ENCODE measurements at places on chromosomes 5 and 9.

DNA sequence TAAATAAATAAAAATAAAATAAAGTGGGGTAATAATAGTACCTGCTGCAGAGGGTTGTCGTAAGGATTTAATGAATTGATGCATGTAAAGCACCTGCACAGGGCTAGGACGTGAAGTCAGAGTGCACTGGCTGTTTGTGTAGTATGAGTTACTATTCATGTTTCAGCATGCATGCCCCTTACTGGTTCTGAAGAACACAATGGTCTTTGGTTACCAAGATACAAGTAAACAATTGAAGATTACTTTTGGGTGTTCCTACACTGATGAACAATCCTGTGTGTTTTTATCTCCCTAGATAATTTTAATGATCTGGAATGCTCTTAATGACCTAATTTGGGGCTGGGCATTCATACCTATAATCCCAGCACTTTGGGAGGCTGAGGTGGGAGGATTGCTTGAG is 23.2 kb upstream of the PRRC2B start:
- no peak for DNase-seq

GRCh38 chr5:94021246-94021645 is 279.8 kb upstream of the POU5F2 start:
- peak; percentile 12 for DNase-seq

DNA sequence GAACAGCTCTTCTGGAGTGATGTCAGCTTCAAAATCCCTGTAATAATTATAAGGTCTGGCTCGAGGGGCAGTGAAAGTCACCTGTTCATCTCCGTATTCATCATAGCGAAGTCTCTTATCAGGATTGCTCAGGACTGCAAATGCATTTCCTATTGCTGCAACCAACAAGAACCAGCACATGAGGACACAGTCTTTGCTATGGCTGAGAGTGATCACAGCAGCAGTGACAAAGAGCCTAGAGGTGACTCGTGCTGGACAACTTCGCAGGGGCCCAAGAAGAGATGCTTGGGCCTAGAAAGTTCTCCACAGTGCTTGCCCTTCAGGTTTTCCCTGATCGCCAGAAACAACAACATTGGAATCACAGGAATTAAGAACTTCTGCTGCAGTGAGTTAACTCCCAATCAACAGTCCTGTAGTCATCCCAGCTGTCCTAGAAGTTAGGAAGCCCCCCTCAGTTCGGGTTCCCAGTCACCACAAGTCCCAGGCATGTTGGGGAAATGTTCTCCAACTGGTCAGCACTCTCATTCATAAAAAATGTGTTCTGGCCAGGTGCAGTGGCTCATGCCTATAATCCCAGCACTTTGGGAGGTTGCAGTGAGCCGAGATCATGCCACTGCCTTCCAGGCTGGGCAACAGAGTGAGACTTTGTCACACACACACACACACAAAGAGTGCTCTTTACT is 13.0 kb downstream of the DNAJC18 start:
- peak; percentile 15 for DNase-seq

DNA sequence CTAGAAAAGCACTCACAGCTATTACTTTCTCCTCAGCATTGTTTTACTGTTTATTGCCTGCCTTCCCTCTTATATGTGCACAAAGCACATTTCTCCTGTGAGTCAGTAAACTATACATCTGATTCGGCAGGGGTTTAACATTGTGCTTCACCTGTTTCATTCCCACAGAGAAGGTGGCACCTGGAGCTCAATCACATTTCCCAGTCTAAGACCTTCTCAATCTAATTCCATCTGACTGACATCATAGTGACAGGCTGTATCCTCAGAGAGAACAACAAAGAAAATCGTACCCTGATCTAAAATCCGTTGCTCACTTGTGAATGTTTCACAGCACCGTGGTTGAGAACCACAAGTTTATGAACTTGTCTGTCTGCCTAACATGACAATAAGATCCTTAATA is 92.4 kb upstream of the CAST start:
- DNase-seq: no peak

- DNase-seq: peak; percentile 90
Observed at GRCh38 chr9:116951588-116952435, 264.7 kb downstream of the TRIM32 start.

GRCh38 chr9:101739311-101739710 is 864 bp upstream of the GRIN3A start:
- DNase-seq: no peak

DNA sequence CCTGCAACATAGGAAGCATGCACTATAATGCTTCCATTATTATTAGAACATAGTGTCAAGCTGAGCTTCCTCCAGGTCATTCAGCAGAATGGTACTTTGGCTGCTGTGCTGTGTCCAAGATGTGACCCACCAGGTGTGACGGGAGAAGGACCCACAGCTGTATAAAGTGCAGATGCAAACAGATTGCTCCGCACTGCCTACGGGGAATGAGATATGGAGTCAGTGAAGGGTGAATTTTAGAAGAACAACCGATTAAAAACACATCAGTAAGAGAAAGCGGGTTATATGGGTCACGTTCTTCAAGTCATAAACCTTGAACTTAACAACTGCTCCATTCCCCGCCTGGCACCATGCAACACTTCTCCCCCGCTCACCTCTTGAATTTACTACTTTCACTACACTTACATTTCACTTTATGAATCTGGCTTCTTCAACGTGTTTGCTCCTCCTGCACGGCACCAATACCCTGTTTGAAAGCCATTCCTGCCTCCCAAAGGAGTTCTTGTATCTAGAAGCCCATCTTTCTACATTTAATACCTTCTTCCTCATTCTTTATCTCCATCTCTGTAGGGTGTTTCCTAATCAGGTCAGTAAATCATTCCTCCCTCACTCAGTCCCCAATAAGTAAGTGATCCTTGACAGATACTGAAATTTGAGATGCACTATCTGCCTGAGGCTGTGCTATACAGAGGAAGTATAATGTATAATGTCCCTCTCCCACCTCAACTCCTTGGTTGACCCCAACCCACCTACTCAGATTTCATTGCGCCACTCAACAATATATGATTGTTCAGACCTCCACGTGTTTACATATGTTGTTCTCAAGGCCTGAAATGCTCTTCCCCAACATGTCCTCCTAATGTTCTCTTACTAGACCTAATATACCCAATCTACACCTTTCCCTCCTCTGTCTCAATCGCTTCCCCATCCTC is 25.9 kb downstream of the BRINP1 start:
- DNase-seq: no peak

- no peak for DNase-seq
Observed at GRCh38 chr9:125440411-125440810, 178.8 kb downstream of the GAPVD1 start.

DNA sequence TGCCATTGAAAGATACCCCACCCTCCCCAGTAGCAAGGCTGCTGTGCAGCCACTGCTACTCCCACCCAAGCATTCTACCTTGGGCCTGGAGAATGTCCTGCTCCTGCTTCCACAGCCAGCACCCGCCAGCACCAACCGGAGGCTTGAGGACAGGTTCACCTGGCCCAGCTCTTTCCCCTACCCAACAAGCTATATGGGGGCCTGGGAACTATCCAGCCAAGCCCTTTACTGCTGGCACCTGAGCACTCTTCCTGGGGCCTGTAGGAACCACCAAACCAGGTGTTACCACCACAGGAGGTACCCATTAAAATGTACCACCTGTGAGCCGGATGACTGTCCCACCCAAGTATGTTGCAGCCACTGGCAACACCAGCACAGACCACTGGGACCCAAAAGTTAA is 86.1 kb upstream of the GHR start:
- no peak for DNase-seq

All from fibroblast of skin of left quadriceps (primary cell).